ENCODE measurements at places on chromosomes 13 and 19.

DNA sequence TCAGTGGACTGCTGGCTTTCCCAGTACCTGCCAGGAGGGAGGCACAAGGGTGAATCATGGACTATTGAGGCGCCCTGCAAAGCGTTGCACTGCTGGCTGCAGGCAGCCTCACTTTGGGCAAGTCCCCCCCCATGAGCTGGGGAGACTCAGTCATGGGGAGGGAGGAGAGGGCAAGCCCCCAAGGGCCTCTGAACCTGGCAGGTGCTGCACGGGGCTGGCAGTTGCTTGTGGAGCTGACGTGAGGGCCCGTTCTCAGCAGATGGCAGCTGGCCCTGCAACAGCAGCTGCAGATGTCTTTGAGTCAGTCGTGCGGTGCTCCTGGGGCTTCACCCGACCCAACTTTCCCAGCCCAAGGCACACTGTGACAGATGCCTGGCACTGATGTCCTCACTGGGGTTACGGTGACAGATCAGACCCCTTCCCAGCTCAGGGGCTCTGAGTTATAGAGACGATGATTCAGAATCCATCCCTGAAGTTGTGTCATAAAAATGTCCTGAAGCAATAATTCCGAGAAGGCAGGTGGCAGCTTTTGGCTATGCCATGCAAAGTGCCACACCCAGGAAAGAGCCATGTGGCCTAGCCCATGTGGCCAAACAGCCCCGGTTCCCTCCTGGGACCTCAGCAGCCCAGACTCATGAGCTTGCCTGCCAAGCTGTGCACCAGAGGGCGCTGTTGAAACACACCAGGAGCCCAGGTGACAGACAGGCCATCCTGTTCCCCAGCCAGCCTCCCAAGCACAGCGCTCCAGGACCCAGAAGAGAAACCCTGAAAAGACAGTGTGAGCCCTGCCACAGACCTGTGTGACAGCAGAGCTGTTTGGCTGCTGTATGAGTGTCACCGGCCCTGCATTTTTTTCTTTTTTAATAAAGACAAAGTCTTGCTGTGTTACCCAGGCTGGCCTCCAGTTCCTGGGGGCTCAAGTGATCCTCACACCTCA lies 53.6 kb upstream of the LDLR start:
- peak; percentile 81 for DNase-seq

- DNase-seq: no peak
Measured at GRCh38 chr13:57630661-57631595, 616 bp upstream of the PCDH17 start.

- DNase-seq: no peak
Measured at GRCh38 chr13:66803808-66804456, 426.2 kb downstream of the PCDH9 start.

DNA sequence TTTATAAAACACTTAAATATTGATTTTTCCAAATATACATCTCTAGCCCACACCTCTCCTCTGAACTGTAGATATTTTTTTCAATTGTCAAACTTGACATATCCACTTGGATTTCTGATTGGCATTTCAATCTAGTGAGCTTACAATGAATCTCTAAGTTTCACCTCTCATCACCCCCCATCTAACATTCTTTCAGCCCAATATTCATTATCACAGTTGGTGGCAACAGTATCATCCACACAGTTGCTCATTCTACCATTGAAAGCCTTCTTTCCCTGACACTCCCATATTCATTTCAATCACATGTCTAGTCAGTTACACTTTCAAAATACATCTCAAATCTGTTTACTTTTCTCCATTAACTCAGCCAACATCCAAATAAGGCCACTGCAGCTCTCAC lies 385.2 kb downstream of the PCDH20 start:
- no peak for DNase-seq

GRCh38 chr13:100917011-100917410 lies 242.4 kb upstream of the TMTC4 start:
- DNase-seq: no peak

DNA sequence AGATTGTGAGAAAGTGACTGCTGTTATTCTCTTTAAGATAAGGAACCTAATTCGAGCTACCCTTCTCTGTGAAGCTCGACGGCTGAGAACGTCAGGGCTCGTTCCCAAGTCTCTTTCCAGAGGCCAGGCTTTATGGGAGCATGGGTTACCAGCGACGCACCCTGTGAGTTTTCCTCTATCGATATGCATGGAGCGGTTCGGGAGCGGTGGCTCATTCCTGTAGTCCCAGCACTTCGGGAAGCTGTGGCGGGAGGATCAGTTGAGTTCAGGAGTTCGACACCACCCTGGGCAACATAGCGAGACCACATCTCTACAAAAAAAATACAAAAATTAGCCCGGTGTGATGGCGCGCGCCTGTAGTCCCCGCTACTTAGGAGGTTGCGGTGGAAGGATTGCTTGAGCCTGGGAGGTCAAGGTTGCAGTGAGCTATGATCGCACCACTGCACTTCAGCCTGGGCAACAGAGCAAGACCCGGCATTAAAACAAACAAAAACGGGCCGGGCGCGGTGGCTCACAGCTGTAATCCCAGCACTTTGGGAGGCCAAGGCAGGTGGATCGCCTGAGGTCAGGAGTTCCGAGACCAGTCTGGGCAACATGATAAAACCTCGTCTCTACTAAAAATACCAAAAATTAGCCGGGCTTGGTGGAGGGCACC lies 681 bp upstream of the ZNF606 start:
- no peak for DNase-seq

DNA sequence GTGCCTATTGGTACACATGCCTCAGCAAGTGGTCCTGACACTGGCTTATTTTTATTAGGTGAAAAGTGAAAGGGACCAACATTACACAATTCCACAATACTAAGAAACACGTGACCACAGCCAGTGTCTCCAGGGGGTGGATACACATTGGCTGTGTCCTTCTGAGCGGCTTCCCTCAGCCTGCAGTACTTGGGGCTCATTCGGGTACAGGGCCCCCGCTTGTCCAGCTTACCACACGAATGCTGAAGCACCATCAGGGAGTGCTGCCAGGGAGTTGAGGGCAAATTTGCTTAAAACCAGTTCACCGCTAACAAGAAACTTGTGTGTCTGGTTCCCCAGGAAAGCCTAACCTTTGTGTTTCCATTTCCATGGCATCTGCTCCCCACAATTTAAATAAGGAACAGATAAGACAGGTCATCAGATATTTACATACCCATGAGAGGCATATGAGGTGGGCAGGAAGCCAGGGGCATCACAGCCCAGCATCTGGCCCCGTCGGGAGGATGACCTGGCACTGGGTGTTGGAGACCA lies 23.3 kb downstream of the PBX4 start:
- DNase-seq: no peak

GRCh38 chr19:46447824-46448223 lies 19.1 kb upstream of the PNMA8C start:
- DNase-seq: no peak

- DNase-seq: peak; percentile 54
Measured at GRCh38 chr13:90717451-90717936, 630.0 kb upstream of the MIR17HG start.

DNA sequence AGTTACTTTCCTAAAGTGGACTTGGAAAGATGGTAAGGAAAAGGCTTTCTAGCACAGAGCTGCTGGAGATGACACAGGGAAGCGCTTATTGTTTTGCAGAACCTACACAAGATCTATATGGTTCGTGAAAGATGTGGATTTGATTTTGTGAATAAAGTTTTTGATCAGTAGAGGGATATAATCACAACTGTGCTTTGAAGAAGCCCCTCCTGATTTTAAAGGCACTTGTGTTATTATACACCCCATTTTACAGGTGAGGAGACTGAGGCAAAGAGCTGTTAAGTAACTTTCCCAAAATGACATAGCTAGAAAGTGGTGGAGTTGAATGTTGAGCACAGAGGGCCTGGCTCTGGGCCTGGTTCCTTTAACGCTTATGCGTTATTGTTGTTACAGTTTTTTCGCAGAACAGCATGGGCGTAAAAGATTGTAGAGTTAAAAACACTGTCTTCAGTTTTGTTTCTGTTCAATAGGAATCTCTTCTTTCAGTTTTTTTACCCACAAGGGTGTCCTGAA lies 1.4 kb downstream of the TDRD3 start:
- no peak for DNase-seq

DNA sequence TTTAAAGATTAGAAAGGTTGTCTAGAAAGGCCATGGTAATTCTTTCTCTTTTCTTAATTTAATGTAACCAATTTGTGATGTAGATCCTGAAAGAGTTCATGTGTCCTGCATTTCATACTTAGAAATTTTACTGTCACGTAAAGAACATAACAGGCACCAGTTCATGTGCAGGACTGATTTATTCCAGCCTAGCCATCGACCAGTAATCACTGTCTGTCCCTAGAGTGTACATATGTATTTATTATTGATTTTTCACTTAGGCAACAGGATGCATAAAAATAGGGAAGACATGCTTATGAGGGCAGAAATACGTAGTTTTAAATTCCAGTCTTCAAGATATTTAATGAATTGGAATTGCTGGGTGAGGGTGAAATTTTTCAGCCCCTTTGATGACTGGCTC lies 37.6 kb downstream of the TDRD12 start:
- DNase-seq: no peak

- DNase-seq: no peak
Measured at GRCh38 chr19:28349604-28350003, 863.3 kb downstream of the UQCRFS1 start.

GRCh38 chr13:70107125-70107497 lies 515 bp upstream of the ATXN8OS start:
- DNase-seq: no peak

DNA sequence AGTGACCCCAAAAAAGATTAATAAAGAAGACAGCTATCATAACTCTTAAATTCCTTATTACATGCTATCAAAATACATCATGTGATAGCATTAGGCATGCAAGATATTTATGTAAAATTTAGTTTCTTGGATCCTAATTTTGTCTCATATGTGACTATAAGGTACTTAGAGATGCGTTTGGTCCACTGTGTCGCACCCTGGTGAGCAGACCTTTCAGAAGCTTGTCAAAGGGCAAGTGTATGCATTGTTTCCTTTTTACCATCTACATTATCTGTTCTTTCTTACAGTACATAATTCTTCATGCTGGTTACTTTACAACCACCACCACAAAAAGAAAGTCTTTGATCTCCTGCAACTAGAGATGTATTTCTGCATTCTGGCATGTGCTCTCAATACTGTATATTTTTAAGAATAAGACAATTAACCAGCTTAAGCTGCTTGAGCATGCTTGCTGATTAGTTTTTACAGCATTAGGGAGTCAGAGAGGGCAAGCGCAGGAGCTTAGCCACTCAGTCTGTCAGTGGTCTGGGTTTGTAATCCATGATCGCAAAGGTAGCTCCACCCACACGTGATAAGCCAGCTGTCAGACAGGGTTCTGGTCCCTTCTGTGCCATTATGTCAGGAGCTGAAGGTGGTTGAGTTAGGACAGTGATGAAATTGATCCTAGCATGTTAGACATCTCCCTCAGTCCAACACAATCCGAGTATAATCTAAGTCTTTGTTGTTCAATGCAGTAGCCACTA lies 500.9 kb downstream of the MYO16 start:
- DNase-seq: no peak
